ENCODE measurements at places on chromosomes 13 and 19.

DNA sequence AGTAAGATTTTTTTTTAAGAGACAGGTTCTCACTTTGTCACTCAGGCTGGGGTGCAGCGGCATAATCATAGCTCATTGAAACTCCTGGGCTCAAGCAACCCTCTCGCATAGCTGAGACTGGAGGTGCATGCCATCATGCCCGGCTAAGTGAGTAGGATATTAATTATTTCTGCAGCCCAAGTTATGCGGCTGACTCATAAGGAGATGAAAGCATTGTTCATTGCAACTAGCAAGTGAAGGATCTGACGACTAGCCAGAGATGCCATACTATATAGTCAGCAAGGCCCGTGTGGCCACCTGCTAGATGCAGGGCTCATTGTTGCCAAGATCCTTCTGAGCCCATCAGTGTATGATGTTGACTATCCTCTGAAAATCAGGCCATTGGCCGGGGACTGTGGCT is 45.2 kb downstream of the ABCC4 start:
- no peak for DNase-seq
- H3K4me1 ChIP-seq = no peaks in the 10 kb centered on the region
- no peaks in the 10 kb centered on the region for H3K36me3 ChIP-seq
- H3K4me3 ChIP-seq = no peak overlapping the region

DNA sequence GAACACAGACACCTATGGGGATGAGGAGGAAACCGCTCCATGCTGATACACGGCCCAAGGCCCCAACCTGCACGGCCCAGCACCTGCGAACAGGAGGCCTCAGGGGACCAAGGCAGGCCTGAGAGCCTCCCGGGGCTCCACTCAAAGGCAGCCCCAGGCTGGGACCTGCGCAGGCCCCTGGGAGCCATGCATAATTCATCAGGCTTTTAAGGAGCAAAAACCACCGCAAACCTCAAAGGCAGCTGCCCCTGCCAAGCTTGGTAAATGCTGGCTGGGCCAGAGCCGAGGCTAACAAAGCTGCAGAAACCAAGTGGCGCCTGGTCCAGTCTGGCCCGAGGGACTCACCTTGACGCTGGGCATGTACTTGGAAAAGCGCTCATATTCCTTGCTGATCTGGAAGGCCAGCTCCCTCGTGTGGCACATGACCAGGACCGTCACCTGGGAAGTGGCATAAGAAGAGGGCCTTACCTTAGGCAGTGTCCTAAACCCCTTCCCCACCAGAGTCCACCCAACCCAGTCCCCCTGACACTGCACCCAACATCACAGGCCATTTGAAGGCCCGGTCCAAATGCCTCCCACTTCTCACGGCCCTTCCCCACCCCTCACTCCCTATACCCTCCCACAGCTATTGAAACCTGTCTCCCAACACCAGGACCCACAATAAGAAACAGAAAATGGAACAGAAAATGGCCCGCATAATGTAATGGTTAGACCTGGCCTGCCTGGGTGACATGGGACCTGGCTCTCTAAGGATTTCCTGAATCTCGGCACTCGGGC is 7.8 kb downstream of the DDX39A start:
- H3K27ac ChIP-seq = no peak overlapping the region
- no peak overlapping the region for H3K4me3 ChIP-seq
- DNase-seq = no peak
- peaks cover 82% of the 10 kb centered on the region for H3K36me3 ChIP-seq
- peaks cover 32% of the 10 kb centered on the region for H3K4me1 ChIP-seq
- H3K27me3 ChIP-seq = no peaks in the 10 kb centered on the region

- DNase-seq = no peak
- H3K4me1 ChIP-seq = peaks cover 3% of the 10 kb centered on the region
- H3K36me3 ChIP-seq = no peaks in the 10 kb centered on the region
- H3K27ac ChIP-seq = peak overlapping the region; percentile 41
- peaks cover 67% of the 10 kb centered on the region for H3K27me3 ChIP-seq
Measured at GRCh38 chr19:4575267-4576015, 16.0 kb upstream of the SEMA6B start.

- no peak overlapping the region for H3K27ac ChIP-seq
- H3K36me3 ChIP-seq = no peaks in the 10 kb centered on the region
- no peaks in the 10 kb centered on the region for H3K27me3 ChIP-seq
- no peaks in the 10 kb centered on the region for H3K4me1 ChIP-seq
- DNase-seq = no peak
Measured at GRCh38 chr13:42751693-42752092, 29.7 kb upstream of the FAM216B start.

- H3K27ac ChIP-seq = peak overlapping the region; percentile 96
- H3K36me3 ChIP-seq = no peaks in the 10 kb centered on the region
- H3K4me3 ChIP-seq = peak overlapping the region; percentile 29
Measured at GRCh38 chr19:6062274-6062673, 48.0 kb downstream of the RFX2 start.

DNA sequence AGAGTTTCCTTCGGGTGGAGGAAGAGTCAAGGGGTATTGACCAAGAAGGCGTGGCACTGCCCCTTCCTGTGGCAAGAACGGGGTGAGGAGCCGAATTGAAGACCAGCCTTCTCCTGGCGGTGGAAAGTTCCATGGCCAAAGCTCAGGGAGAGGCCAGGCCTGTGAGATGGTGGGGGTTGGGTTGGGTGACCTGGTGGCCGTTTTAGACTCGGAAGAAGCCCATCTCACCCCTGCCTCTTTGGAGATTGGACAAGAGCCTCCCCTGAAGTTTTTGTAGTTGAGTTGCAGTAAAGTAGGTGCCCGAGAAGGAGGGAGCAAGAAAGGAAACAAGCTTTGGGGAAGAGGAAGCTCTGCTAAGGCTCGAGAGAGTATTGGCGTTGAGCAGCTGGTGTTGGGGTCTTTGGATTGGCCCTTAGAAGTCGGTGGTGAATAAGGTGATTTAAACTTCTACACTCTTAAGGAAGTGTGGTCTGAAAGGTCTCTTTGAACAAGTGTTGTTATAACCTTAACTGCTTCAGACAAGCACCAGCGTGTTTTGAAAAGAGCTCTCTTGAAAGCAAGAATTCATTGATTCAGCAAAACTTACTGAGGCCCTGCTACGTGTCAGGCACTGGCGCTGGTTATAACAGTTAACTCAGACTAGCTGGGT is 964 bp downstream of the SPINT2 start:
- peak overlapping the region; percentile 93 for H3K27ac ChIP-seq
- H3K27me3 ChIP-seq = no peaks in the 10 kb centered on the region
- peaks cover 40% of the 10 kb centered on the region for H3K4me1 ChIP-seq
- DNase-seq = peak; percentile 73
- no peaks in the 10 kb centered on the region for H3K36me3 ChIP-seq
- peak overlapping the region; percentile 76 for H3K4me3 ChIP-seq

GRCh38 chr13:24194447-24194846 is 33.9 kb downstream of the SPATA13 start:
- DNase-seq = no peak
- no peak overlapping the region for H3K27ac ChIP-seq
- H3K4me1 ChIP-seq = peaks cover 9% of the 10 kb centered on the region
- H3K4me3 ChIP-seq = no peak overlapping the region
- no peaks in the 10 kb centered on the region for H3K36me3 ChIP-seq
